ENCODE measurements at places on chromosomes 12 and 14.

DNA sequence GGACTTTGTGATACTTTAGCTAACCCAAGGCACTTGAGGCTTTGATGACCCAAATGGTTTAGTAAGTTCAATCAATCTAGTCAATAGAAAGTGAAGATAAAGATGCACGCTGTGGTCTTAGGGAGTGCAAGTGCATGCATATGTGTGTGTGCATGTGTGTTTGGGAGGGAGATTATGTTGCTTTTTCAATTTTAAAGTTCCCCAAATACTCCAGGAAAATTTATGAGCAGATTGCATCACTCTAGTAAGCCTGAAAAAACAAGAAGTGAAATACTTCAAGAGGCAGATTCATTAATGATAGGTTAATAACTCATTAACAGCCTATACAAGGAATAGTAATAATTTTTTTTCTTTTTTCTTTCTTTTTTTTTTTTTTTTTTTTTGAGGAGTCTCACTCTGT lies 12.4 kb upstream of the SIX1 start:
- peak; percentile 37 for DNase-seq

DNA sequence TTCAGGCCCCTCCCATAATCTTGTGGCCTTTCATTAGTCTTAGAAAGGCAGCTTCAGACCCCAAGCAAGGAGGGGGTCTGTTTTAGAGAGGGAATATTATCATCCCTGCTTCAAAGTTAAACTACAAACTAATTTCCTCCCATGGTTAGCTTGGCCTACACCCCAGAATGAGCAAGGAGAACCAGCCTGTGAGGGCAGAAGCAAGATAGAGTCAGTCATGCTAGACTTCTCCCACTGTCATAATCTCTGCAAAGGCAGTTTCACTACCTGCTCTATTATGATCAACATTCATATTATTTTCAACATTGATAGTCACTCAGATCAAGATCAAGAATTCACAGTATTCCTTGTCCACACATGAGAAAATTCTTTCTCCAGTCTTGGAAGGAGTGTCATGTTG lies 105.1 kb downstream of the GXYLT1 start:
- DNase-seq = no peak

DNA sequence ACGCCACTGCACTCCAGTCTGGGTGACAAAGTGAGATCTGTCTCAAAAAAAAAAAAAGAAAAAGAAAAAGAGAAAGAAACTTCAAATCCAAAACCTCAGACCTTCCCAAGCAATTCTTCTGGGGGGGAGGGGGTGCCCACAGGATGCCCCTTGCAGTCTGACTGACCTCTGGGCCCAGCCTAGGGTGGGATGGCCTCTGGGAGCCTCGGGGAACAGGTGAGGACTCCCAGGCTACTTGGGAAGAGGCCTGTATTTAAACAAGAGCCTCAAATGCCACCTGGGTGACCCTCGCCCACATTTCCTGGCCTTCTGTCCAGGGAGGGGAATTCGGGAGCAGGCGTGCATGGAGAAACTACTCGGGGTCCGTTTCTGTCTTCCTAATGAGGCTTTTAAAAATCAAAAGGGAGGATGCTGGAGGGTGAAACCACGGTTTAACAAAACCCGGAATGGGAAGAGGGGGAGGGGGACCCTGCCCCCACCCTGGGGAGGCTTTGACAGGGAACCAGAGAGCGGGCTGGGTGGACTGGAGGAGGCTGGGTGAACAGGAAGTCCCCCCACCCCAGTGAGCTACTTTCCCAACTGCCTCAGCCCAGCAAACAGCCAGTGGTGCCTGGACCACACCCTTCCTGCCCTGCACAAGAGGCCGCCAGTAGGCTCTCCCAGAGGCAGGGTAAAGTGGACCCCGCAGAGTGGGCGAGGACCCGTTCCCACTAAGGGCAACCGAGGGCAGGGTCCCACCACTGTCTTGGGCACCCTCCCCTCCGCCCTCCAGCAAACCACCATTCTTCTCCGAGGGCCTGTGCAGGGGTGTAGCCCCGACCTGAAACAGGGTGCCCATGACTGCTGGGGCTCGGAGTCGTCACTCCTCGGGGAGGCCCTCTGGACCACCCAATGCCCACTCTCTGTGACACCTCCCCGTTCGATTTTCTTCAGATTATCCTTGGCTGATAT lies 1.5 kb upstream of the FBRSL1 start:
- peak; percentile 37 for DNase-seq

DNA sequence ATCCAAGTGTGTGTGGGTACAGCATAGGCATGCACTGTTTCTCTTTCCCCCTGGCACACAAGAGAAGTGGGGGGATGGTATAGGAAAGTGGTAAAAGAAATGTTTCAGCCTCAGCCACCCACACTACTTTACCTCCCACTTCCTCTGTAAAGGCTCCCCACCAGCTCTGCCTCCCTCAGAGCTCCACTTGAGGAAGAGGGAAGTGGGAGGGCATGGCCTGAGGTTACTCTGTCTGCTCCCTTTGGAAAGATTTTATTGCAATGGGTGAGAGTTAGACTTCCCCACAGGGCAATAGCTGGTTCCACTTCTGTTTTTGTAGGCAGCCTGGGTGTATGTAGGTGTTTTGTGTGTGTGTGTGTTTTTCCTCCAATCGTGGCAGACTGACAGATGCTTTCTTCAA lies 145.3 kb downstream of the SSPN start:
- peak; percentile 99 for DNase-seq

- no peak for DNase-seq
These were observed 67.6 kb downstream of the PLEKHA5 start for GRCh38 chr12:19196959-19197630.

DNA sequence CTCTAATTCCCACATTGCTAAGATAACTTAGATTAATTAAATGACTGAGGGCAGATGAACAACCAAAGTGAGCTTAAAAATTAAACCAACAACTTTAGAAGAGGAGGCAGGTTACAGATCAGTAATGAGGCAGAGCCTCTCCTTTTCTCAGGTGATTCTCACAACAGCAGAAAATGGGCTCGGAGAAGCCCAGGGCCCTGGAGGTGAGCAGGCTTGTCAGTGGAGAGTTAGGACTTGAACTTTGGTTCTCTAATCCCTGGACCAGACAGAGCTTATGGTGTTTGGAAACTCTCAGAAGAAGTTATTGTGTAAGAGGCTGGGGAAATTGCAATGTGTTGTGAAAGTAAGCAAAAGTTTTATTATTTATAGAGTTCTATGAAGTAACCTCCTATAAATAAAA lies 2.8 kb downstream of the TRHDE start:
- DNase-seq = peak; percentile 72

GRCh38 chr12:79521576-79521975 lies 169.2 kb downstream of the PAWR start:
- no peak for DNase-seq

DNA sequence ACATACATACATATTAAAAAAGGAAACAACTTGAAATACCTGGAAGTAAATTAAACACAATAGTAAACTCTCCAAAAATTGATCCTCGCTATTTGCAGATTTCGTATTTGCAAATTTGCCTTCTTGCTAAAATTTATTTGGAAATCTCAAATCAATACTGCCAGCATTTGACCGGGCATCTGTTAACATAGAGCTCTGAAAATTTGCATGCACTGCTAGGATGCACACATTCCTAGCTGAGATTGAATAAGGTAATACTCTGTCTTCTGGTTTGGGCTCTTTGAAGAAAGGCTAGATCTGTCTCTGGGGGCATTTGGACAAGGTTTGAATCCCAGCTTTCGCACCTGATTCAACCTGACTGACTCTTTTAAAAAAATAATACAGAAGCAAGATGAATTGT lies 729.1 kb upstream of the MGAT4C start:
- DNase-seq = no peak

DNA sequence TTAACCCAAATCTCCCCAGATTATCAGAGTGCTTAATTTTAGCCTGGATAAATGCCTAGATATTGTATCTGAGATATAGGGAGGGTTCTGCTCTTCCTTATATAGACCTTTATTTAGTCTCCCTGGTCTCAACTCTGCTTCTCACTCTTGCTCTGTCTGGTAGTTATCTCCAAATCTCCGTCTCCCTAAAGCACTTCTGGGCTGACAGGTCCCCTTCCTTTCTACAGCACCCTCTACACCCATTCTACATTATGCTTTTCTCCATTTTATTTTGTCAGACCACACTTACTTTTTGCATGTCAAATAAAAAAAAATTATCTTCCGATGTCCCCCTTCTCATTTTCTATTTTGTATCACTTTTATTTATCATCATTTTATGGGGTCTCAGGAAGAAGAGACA lies 2.0 kb upstream of the ERC1 start:
- no peak for DNase-seq
